ENCODE measurements at places on chromosomes 4 and X.

- no peaks in the 10 kb centered on the region for H3K36me3 ChIP-seq
- H3K27ac ChIP-seq, result no peak overlapping the region
- H3K4me1 ChIP-seq, result no peaks in the 10 kb centered on the region
- H3K4me3 ChIP-seq, result no peak overlapping the region
- H3K27me3 ChIP-seq, result no peaks in the 10 kb centered on the region
Observed at GRCh38 chr4:71867598-71867997, 83.7 kb upstream of the GC start.

- H3K27ac ChIP-seq, result no peak overlapping the region
- no peaks in the 10 kb centered on the region for H3K36me3 ChIP-seq
- no peaks in the 10 kb centered on the region for H3K27me3 ChIP-seq
- H3K4me1 ChIP-seq, result peaks cover 7% of the 10 kb centered on the region
Observed at GRCh38 chr4:85968945-85969819, 390.7 kb downstream of the MAPK10 start.

- H3K4me3 ChIP-seq, result no peak overlapping the region
- no peaks in the 10 kb centered on the region for H3K4me1 ChIP-seq
- H3K27ac ChIP-seq, result no peak overlapping the region
- DNase-seq, result no peak
- peaks cover 12% of the 10 kb centered on the region for H3K27me3 ChIP-seq
Observed at GRCh38 chr4:6355052-6355451, 85.4 kb downstream of the WFS1 start.

DNA sequence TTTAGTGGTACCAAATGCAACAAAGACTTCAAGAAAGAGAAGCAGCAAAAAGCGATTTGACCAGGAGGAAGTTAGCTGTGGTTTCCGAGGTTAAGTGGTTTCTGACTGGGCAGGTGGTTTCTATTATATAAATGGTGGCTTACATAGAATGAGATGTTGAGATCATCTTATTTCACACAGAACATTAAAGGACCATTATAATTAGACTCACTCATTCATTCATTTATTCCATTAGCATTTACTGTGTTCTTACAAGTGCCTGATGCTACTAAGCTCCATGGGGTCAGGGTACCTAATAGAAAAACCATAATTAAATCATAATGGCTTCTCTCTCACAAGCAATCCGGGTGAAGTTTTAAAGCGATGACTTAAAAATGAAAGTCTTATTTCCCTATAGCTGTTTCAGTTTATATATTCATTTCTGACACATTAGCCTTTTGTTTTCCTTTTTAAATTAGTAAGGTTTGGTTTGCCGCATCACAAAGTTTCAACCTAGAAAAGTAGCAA is 10.6 kb downstream of the TSPAN6 start:
- no peak overlapping the region for H3K4me3 ChIP-seq
- no peaks in the 10 kb centered on the region for H3K27me3 ChIP-seq
- no peaks in the 10 kb centered on the region for H3K4me1 ChIP-seq
- no peaks in the 10 kb centered on the region for H3K36me3 ChIP-seq
- DNase-seq, result no peak
- H3K27ac ChIP-seq, result no peak overlapping the region

GRCh38 chrX:41300758-41301437 is 33.1 kb upstream of the DDX3X start:
- no peaks in the 10 kb centered on the region for H3K36me3 ChIP-seq
- no peak overlapping the region for H3K27ac ChIP-seq
- H3K4me3 ChIP-seq, result no peak overlapping the region

DNA sequence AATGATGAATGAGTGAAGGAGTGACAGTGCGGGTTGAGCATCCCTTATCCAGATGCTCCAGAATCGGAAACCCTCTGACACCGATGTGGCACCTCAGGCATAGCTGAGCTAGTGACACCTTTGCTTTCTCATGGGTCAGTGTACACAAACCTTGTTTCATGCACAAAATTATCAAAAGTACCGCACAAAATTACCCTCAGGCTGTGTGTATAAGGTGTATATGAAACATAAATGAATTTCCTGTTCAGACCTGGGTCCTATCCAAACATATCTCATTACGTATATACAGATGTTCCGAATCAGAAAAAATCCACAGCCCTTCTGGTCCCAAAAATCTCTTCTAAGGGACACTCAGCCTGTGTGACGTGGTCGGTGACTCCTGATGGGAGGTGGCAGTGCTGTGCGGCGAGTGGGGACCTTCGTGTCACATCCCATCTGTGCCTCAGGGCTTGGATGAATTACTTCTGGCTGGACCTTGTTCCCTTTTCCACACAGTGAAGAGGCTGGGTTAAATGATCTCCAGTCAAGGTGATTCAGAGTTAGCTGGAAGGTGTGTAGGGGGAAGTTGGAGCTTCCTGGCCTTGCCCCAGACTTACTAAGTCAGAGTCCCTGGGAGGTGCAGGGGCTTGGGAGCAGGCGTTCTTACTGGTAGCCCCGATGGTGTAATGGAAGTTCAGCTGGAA is 18.8 kb downstream of the RGS12 start:
- DNase-seq, result no peak
- peaks cover 12% of the 10 kb centered on the region for H3K4me1 ChIP-seq
- H3K27me3 ChIP-seq, result no peaks in the 10 kb centered on the region
- no peaks in the 10 kb centered on the region for H3K36me3 ChIP-seq
- H3K4me3 ChIP-seq, result no peak overlapping the region

DNA sequence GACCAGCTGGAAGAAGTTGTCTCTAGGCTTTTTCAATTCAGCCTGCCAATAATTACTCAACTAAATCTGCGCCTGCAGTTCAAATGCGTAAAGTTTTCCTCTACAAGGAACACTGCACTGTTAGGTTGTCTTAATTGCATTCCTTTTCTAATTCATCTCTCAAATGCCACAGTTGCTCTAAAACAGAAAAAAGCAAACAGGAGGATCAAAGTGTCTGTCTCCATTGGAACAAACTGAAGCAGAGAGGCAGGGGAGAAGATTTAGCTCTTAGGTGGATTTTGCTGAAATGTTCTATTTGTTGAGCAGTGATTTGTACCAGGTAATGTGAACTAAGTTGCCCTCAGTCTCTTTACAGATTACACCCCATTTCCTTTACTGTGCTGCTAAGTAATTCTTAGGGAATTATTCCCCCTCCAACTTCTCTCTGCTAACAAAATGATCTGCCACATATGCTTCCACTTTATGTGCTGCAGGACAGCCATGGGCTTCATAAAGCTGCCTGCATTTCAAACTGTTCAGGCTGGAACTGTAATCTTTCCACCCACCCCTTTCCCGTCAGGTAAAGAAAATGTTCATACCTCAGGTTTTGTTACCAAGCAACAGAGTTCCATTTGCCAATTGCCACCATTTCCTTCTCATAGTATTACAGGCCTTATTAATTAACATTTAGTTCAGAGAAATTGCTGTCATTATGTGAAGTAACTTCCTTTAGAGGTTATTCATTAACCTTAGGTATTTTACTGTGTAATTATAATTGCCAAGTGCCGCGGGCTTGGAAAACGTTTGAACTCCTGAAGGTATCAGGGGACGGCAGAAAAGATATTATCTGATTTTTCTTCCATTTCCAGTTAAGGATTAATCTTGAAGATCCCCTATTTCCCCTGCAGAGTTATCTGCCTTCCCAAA is 149.3 kb downstream of the SPRY1 start:
- no peaks in the 10 kb centered on the region for H3K27me3 ChIP-seq
- no peaks in the 10 kb centered on the region for H3K4me1 ChIP-seq
- H3K36me3 ChIP-seq, result no peaks in the 10 kb centered on the region
- no peak overlapping the region for H3K4me3 ChIP-seq
- H3K27ac ChIP-seq, result no peak overlapping the region

DNA sequence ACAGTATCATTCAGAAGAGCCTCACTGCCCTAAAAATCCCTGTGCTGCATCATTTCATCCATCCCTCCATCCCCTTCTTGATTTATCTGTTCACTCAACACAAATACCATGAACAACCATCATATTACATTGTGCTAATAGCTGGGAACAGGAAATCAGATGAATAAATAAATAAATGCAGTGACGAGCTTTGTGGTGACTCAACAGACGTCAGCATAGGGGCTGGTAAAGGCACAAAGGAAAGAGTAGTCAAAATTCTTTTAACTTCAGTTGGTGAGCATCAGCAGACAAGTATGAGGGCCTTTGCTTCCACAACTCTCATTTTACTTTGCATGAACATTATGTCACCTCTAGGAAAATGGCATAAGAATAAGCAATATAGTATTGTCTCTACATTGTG is 65.5 kb downstream of the EDNRA start:
- no peak overlapping the region for H3K4me3 ChIP-seq
- no peak overlapping the region for H3K27ac ChIP-seq
- DNase-seq, result no peak
- no peaks in the 10 kb centered on the region for H3K27me3 ChIP-seq

DNA sequence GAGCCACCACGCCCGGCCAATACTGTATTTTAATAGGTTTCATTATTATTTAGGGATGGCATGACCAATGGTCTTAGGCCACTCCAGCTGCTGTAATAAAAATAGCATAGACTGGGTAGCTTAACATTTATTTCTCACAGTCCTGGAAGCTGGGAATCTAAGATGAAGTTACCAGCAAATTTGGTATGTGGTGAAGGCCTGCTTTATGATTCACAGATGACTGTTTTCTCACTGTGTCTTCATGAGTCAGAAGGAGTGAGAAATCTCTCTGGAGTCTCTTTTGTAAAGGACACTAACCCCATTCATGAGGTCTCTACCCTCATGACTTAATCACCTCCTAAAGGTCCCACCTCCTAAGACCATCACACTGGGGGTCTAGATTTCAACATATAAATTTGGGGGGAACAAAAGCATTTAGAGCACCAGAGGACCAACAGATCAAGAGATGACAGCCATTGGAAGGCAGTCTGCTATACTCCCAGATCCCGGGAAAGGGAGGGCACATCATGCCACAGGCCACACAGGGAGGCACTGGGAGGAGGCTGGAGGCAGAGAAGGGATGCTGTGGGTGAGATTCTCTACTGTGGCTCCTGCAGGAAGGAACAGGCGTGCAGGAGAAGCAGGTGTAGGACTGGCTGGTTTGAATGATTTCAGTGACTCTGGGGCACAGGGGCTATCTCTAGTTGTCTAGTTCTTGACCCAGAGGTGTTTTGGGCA is 335.8 kb upstream of the SFRP2 start:
- H3K27me3 ChIP-seq, result no peaks in the 10 kb centered on the region
- H3K4me3 ChIP-seq, result no peak overlapping the region
- no peak overlapping the region for H3K27ac ChIP-seq
- no peak for DNase-seq
- no peaks in the 10 kb centered on the region for H3K4me1 ChIP-seq

DNA sequence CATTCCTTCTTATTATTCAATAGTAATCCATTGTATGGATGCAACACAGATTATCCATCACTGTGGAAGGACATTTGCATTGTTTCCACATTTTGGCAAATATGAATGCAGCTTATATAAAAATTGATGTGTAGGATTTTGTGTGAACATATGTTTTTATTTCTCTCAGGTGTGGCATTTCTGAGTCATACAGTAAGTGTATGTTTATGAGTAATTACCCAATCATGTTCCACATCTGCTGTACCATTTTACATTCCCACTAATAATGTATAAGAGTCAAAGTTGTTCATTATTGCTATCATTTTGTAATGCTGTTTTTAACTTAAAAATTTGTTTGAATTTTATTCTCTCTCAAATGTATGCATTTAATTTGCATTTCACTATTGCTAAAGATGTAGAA is 25.5 kb downstream of the MAGEA4 start:
- DNase-seq, result no peak
- no peak overlapping the region for H3K4me3 ChIP-seq
- H3K27ac ChIP-seq, result no peak overlapping the region
- H3K27me3 ChIP-seq, result no peaks in the 10 kb centered on the region

DNA sequence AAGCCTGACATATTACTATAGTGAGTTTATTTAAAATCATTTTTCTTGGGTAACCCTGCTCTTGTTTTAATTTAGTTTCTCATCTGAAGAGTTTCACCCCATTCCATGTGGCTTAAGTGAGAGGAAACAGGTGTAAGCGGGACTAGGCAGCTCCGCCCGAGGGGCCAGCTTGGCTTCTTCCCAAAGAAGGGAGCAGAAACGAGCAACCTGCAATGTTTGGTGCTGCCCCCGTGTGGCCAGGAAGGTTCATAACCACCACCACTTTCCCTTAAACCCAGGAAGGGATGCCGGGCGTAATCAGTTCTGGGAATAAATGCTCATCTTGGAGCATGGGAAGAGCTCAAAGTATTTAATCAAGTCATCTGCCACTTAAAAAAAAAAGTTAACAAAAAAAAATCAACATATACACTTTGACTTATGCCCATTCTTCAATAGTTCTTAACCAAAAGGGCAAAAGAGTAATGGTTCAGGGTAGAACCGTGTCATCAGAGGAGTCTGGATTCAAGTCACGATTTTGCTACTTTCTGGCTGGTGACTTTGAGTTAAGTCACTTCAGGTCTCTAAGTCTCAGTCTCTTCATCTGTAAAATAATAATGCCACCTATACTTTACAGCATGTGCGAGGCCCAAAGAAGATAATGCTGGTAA is 147.9 kb downstream of the NSUN7 start:
- H3K36me3 ChIP-seq, result no peaks in the 10 kb centered on the region
- peaks cover 6% of the 10 kb centered on the region for H3K4me1 ChIP-seq
- no peaks in the 10 kb centered on the region for H3K27me3 ChIP-seq
- no peak overlapping the region for H3K27ac ChIP-seq

DNA sequence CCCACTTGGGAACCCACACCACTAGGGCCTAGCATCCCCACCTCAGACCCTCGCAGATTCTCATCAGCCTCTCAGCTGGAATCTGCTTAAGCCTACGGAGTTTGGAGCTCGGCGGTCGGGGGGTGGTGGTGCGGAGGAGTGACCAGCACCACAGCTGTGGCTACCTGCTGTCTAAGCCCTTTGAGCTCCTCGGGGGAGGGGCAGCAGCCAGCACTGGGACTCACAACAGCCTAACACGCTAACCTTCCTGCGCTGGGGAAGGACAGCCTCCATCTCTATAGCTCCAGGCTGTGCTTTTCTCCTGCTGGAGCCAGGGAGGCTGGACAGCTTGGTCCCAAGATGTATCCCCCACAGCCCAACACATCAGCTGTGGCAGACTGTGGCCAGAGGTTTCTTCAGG is 281.5 kb downstream of the USP46 start:
- H3K27ac ChIP-seq, result no peak overlapping the region
- H3K27me3 ChIP-seq, result no peaks in the 10 kb centered on the region
- DNase-seq, result no peak
- no peaks in the 10 kb centered on the region for H3K36me3 ChIP-seq

- H3K4me1 ChIP-seq, result peaks cover 12% of the 10 kb centered on the region
- H3K27ac ChIP-seq, result no peak overlapping the region
- no peak overlapping the region for H3K4me3 ChIP-seq
Observed at GRCh38 chr4:107733431-107733925, 13.4 kb upstream of the PAPSS1 start.

DNA sequence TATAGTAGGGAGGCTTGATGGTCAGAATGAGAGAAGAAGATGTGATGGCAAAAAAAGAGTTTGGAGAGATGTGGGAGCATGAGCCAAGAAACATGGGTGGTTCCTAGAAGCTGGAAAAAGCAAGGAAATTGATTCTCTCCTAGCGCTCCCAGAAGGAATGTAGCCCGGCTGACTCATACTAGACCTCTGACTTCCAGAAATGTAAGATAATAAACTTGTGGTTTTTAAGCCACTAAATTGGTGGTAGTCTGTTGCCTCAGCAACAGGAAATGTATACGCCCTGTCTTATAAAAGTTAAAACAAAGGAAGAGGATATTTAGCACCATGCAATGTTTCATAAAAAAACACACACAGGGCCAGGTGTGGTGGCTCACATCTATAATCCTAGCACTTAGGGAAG is 182.7 kb upstream of the PCDH7 start:
- no peak overlapping the region for H3K27ac ChIP-seq
- H3K36me3 ChIP-seq, result no peaks in the 10 kb centered on the region
- no peak for DNase-seq
- no peaks in the 10 kb centered on the region for H3K27me3 ChIP-seq
